ENCODE measurements at places on chromosomes 13 and 19.

GRCh38 chr13:61024046-61024445 lies 391.6 kb downstream of the PCDH20 start:
- DNase-seq, result no peak

DNA sequence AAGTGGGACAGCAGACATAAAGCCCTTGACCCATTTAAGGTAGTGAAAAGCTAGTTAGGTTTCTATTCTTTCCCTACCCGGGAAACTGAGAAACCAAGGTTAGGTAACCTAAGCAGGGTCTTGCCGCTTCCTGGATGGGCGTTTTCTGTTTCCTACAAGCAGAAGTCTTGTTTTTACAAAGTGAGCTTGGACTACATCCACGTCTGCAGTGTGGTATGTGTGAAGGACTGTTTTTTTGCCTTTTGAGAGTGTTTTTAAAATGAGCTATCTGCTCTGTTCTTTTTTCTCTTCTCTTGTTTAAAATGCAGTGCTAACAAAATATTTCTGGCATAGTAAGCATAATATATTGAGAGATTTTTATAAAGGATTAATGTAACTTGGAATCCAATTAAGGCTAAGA lies 49.4 kb downstream of the GPR12 start:
- no peak for DNase-seq

GRCh38 chr19:5789351-5789761 lies 1.6 kb downstream of the DUS3L start:
- DNase-seq, result no peak

DNA sequence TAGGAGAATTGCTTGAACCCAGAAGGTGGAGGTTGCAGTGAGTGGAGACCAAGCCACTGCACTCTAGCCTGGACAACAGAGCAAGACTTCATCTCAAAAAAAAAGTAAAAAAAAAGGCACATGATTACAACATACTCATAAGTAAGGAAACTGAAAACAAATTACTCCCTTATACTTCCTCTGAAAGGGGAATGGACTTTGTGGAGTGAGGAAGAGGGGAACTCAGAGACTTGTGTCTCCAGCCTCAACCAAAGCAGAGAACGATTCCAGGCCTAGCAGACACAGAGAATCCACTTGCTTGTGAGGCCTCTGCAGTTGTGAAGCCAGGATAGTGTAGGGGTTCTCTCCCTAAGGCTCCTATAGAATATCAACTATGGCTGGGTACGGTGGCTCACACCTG lies 4.3 kb upstream of the LATS2 start:
- DNase-seq, result no peak

DNA sequence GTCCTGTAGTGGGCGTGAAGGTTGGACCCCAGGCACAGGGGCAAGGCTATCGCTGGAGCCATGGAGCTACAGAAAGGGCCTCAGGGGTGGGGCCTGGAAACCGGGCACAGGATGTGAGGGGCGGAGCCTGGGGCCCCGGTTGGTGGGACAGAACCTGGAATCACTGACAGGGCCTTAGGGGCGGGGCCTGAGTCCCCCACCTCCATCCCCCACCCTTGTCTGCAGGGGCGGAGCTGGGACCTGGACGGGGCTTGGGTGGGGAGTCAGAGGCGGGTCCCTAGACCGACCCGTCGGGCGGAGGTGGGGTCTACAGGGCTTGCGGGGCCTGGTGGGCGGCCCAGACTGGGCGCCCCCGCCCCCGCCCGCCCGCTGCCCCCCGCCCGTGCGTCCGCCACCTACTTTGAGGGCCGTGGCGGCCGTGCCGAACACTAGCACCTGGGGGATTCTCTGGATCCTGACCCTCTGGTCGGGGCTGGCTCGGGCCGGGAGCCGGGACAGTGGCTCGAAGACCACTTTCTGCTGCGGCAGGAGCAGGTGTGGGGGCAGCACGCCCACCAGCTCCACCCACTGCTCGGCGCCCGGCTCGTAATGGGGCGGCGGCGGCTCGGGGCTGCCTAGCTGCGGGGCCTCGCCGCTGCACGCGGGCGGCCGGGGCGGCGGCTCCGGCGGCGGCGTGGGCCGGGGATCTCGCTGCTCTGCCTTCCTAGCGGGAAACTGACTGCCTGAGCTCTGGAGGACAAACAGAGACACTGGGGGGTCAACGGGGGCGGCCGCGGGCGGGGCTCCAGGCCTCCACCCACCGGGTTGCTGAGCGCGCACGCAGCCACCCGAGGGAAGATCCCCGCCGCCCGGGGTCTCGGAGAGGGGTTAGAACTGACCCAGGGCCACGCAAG lies 26.3 kb downstream of the DCAF15 start:
- DNase-seq, result peak; percentile 93

- no peak for DNase-seq
Observed at GRCh38 chr13:84126671-84127171, 244.4 kb upstream of the SLITRK1 start.

- no peak for DNase-seq
Observed at GRCh38 chr13:79222427-79223205, 183.4 kb downstream of the RBM26 start.

- DNase-seq, result no peak
Observed at GRCh38 chr13:110067355-110068175, 239.4 kb downstream of the COL4A1 start.

DNA sequence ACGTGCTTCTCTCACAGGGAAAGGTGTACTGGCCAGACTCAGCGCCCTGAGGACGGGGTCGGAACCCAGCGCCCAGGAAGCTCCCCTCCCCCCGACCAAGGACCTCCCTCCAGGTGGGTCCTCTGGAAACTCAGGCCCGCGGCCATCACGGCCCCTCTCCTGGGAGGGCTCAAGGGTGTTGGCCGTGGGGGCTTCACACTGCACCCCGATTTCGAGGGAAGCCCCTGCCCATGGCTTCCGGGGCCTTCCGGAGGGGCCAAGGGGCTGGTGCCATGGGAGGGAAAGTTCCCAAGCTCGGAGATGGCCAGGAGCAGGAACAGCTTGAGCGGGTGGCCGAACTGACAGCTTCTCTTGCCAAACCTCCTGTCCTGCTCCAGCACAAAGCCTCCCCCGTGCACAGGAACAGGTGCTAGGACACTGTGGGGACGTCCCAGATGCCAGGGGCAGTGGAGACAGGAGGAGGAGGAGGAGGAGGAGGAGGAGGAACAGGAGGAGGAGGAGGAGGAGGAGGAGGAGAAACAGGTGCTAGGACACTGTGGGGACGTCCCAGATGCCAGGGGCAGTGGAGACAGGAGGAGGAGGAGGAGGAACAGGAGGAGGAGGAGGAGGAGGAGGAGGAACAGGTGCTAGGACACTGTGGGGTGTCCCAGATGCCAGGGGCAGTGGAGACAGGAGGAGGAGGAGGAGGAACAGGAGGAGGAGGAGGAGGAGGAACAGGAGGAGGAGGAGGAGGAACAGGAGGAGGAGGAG lies 10.0 kb downstream of the SBNO2 start:
- no peak for DNase-seq

DNA sequence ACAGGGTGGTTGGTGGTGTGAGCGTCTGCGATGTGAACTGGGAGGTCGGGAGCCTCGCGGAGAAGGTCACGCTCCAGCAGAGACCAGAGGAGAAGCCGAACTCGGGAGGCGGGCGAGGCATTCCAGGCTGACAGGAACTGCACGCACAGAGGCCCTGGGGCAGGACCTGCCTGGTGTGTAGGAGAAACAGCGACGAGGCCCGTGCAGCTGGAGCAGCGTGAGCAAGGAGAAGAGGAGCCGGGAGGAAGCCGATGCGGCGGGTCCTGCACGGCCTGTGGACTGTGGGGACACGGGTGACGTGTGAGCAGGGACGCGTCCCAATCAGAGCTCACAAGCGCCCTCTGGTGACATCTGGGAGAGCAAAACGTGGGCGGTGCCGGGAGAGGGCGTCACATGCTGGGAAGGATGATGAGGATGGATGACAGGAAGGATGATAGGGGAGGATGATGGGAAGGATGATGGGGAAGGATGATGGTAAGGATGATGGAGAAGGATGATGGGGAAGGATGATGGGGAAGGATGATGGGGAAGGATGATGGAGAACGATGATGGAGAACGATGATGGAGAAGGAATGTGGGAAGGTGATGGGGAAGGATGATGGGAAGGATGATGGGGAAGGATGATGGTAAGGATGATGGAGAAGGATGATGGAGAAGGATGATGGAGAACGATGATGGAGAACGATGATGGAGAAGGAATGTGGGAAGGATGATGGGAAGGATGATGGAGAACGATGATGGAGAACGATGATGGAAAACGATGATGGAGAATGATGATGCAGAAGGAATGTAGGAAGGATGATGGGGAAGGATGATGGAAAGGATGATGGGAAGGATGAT lies 16.1 kb upstream of the MADCAM1 start:
- DNase-seq, result no peak

DNA sequence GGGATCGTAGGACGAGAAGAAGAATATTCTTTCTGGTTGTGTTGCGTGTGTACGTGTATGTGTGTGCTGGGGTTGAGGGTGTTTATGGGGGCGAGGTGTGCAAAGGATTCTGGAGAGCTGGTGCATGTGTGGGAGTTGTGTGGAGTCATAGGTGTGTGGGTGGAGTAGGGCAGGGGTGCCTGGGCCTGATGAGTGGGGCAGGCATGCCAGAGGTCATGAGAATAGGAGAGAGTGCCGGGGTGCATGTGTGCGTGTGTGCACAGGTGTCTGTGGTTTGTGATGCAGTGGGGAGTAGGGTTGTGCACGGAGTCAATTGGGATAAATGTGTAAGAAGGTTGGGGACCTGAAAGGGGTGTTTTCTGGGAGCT lies 649 bp downstream of the TMEM91 start:
- no peak for DNase-seq

GRCh38 chr13:94050039-94050438 lies 429.4 kb downstream of the DCT start:
- no peak for DNase-seq

GRCh38 chr19:53463263-53463662 lies 4.3 kb upstream of the ZNF813 start:
- peak; percentile 41 for DNase-seq

GRCh38 chr19:43798546-43799409 lies 3.5 kb downstream of the LYPD5 start:
- peak; percentile 54 for DNase-seq

- DNase-seq, result no peak
Observed at GRCh38 chr19:43747557-43748204, 7.1 kb downstream of the SMG9 start.
